CD4-positive, alpha-beta T cell treated with Interleukin-2 at 100 ng/mL for 4 hours (primary cell): ENCODE measurements at places on chromosomes 1 and 21.

- DNase-seq: no peak
Measured at GRCh38 chr1:65412256-65412983, 8.0 kb upstream of the LEPR start.

GRCh38 chr1:38941093-38941492 is 537 bp downstream of the RHBDL2 start:
- no peak for DNase-seq

GRCh38 chr1:52748119-52748518 is 21.9 kb downstream of the ZYG11B start:
- no peak for DNase-seq

DNA sequence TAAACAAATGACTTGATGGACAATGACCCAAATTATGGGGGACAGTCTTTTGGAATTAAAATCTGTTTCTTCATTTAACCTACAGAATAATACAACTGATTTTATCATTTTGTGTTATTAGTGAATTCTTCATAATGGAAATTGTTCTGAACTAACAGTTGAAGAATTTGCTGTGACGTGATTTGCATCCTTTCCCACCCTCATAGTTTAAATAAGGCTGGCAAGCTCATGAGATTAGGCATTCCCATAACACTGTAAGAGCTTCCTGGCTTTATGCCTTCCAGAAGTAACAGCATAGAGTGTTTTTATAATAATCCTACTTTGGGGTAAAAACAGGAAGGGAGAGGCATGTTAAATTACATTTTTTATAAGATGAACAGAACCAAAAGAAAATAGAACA is 95.7 kb downstream of the ATP6V1G3 start:
- no peak for DNase-seq

GRCh38 chr1:54028306-54029251 is 10.6 kb upstream of the LDLRAD1 start:
- DNase-seq: no peak

GRCh38 chr1:236728752-236729151 is 42.5 kb downstream of the ACTN2 start:
- no peak for DNase-seq

GRCh38 chr1:2141025-2141424 is 53.5 kb downstream of the FAAP20 start:
- no peak for DNase-seq

- no peak for DNase-seq
Measured at GRCh38 chr1:154598871-154599635, 8.9 kb downstream of the ADAR start.

- no peak for DNase-seq
Measured at GRCh38 chr1:30084909-30085571, 638.3 kb downstream of the MATN1 start.

DNA sequence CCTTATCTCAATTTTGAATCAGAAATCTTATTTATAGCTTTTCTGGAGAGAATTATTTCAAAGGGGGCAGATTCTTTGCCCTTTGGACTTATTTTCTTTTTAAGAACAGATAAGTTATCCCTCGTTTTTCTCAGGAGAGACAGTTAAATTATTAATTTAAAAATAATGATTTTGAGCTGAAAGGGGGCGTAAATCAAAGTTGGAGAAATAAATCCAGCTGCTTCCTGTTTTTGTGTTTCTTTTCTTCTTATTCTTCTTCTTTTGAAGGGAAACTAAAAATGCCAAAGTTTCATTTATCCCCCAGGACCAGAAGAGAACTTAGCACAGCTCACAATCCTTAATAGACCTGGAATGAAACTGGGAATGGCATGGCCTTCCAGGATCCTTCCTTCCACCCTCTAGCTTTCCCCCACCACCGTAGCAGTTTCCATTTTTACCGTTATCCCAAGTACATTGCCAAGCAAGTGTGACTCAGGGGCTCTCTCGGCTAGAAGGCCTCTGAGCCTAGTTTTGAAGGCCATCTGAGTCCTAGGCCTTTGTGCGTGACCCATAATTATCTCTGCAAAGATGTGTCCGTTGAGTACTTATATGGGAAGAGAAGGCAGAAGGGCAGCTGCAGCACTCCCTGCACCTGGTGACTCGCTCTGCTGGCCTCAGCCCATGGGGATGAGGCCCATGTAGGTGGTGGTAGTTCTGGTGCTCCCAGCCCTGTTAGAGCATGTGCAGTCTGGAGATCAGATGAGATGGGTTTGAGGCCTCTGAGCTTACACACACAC is 181.7 kb downstream of the ROR1 start:
- DNase-seq: no peak

- no peak for DNase-seq
Measured at GRCh38 chr1:226432586-226433340, 24.9 kb upstream of the PARP1 start.

GRCh38 chr1:20645414-20645813 is 12.2 kb downstream of the PINK1 start:
- DNase-seq: no peak

DNA sequence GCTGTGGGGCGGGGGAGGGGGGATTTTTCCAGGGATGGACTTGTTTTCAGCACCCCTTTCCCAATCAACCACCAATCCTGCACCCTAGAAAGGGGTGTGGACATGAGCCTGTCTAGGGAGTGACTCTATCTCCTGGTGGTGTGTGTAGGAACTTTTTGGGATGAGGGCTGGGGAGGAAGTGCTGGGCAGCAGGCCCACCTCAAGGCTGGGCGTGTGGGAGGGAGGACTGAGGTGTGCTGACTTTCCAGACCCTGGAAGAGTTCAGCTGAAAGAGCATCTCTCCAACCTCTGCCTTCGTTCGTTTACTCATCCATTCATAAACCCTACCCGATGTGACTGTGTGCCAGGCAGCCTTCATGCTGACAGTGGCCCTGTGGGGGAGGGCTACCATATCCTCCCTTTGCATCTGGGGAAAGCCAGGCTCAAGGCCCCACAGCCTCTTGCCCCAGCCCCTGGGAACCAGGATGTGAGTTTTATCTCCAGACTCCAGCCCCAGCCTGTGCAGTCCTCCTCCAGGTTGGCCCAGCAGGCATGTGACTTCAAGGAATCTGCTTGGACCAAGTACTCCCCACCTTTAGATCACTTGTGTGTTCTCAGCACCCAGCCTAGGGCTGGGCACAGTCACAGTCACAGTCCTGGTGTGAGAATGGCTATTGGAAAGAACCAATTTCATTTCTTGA is 6.7 kb downstream of the KNCN start:
- DNase-seq: no peak

- no peak for DNase-seq
Measured at GRCh38 chr1:82486468-82486867, 685.7 kb downstream of the ADGRL2 start.

DNA sequence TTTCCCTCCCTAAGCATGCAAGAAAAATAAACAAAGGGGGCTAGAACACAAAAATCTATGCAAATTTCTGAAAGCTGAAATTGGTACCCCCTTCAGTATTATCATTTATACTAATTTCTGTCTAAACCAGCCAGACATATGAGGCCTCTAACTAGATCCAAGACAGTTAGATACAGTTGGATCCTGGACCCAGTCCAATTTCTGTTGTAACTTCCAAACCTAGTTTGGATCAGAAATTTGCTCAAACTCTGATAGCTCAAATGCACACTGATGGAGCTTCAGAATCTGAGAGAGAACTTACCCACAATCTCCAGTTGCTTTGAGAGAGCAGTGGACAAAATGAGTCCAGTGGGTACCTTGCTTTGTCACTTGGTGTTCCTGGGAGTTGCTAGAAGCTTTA is 11.9 kb downstream of the CEP350 start:
- DNase-seq: no peak

DNA sequence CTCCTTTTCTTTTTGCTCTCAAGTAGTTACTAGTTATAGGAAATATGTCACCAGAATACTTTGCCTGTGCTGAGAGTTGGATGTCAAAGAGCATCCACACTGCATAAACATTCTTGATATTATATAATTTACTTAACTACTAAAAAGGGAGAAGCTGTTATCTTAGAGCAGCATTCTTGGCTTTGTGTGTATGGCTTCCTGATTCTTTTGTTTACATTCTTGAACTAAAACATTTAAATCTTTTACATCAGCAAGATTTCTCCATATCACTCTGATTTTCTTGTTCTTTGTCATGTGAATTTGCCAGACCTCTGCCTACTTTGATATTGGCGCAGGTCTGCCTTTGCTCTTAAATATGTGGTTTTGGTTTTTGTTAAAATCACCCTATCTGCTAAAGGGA is 48.8 kb downstream of the SUCO start:
- DNase-seq: no peak

DNA sequence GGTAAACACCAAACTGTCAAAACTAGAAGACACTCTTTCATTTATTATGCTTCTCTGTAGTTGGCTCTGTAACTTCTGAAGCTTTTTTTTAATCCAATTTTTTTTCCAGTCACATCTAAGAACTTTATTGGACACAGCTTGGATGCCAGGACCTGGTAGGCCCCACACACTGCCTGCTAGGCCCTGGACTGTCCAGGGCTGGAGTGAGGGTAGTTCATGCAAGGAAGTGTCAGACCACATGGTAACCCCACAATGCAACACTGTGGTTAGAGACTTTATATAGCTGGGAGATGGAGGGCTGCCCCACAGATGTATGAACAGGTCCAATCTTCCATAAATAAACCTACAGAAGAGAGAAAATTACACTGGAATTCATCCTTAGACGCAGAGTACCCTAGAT is 7.1 kb downstream of the SLC2A1 start:
- DNase-seq: no peak

DNA sequence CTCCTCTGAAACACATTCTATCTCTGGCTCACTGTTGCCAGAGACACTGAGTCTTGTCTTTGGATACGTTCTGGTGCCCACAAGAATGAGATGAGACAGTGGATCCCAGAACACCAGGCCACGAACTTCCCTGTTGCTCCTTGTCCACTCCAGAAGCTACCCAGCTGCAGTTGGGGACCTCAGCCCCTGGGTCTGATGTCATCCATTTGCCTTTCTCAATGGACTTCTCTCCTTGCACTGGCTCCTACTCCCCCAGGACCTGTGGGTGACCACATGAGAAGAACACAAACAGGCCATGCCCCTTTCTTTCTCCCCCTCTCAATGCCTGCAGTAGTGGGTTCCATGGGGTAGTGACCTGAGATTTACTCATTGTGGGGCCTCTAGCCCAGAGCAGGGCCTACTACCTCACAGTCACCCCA is 5.9 kb downstream of the NBPF1 start:
- no peak for DNase-seq

GRCh38 chr1:26336477-26337205 is 17.3 kb downstream of the CRYBG2 start:
- peak; percentile 87 for DNase-seq

- DNase-seq: no peak
Measured at GRCh38 chr1:34263406-34263805, 86.7 kb downstream of the C1orf94 start.

DNA sequence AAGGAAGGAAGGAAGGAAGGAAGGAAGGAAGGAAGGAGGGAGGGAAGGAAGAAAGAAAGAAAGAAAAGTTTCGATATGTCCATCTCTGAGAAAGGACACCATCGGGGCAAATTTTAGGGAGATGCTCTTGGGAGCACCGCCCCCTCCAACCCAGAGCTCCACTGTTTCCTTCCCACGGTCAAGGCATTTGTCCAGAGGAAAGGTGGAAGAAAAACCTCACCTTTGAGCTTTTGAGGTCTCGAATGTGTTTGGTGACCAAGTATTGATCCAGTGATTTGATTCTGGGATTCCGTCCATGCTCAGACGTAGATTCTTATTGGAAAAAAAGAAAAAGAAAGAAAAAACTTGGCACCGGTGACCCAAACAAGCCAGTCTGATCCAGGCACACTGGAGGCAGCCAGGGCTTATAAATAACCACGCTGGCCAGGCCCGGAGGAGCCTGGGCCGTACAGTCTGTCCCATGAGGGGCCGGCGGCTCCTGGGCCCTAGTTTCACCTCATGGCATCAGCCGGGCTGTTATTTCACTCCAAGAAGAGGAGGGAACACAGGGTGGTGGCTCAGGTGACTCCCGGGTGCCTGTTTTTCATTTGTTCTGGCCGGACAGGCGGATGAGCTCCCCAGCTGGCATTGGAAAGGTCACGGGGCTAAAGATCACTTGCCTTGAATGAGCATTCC is 36.1 kb upstream of the SLC25A33 start:
- no peak for DNase-seq

DNA sequence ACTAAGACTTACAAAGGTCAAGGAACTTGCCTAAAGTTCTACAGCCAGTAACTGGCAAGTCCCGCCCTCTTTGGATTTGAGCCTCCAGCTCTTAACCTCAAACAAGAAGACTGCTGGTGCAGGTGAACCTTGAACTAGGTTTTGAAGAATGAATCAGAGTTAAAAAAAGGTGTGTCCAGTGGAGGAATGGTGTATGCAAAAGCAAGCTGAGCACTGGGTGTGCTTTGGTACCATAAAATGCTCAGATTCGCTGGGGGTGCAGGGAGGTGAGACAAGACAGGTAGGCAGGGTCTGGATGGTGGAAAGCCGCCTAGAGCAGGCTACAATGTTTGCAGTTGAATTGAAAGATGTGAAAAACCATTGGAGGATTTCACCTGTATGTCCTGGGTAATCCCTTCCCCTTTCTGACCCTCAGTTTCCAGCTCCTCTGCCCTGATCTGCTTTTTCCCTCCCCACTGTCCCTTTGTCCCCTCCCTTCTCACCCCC is 39.8 kb downstream of the FOXD2 start:
- no peak for DNase-seq

- no peak for DNase-seq
Measured at GRCh38 chr1:9128166-9128519, 759 bp downstream of the GPR157 start.

DNA sequence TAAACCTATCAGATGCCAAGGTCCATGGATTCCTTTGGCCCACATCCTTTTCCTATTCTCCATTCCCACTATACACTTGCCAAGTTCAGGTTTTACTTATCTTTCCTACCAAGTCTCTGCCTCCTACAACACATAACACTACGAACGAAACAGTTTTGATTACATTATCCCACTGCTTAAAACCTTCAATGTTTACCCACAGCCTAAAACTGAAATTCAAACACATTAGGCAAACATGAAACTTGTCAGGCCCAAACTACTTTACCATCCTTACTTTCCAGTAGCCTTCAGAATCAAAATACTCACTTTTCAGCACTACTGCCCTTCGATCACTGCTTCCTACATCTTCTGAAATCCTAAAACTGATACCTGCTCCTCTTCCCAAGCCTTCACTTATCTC is 3.0 kb downstream of the SCAF4 start:
- DNase-seq: no peak

GRCh38 chr1:35932158-35932636 is 1.3 kb downstream of the AGO3 start:
- no peak for DNase-seq

DNA sequence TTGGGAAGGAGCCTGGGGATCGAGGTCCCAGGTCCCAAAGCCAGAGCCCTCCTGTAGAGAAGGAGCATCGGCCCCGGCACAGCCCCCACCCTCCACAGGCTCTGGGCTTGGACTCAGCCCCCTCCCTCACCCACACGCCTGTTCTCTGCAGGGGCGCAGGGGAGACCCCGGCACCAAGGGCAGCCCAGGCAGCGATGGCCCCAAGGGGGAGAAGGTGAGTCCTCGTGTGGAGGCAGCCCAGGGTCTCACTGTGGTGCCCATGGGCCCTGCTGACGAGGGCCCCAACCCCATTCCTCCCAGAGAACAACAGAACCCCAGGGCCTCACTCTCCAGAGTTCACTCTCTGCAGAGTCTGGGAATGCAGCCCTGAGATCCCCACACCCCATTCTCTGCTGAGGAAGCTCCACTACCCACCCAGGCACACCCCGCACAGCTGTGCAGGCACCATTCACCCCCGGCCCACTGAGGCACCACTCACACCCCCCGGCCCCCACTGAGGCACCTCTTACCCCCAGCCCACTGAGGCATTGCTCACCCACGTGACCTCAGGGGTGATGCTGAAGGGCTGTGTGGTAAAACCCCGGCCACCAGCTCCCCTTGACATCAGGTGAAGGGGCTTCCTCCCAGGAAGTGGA is 21.8 kb downstream of the COL6A2 start:
- no peak for DNase-seq
